ENCODE measurements at places on chromosomes 1 and 21. TPM values are rescaled to one million over a fixed set of nuclear protein-coding genes. Genes with fewer than 3 reads are reported as not detected.

The RBBP4 gene
- total RNA-seq: 121 TPM

The CDC73 gene
- 49.6 TPM for total RNA-seq

The EDARADD gene
- 0.32 TPM for total RNA-seq

- H3K36me3 ChIP-seq: no peaks in the 10 kb centered on the region
- no peak overlapping the region for H3K4me3 ChIP-seq
- H3K27me3 ChIP-seq: no peaks in the 10 kb centered on the region
- no peaks in the 10 kb centered on the region for H3K4me1 ChIP-seq
Observed at GRCh38 chr1:15065291-15065690, 88.3 kb upstream of the TMEM51 start.

DNA sequence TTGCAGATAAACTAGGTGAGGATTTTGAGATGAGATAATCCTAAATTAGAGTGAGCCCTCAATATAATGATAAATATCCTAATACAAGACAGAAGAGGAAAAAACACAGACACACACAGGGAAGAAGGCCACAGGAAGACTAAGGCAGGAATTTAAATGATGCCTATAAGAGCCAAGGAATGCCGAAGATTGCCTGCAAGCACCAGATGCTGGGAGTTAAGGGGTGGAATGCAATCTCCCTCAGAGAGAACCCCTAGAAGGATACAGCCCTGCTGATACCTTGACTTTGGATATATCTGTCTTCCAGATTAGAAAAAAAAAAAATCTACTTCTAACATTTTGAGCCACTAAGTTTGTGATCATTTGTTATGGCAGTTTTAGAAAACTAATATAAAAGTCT, 299.7 kb upstream of the PRMT6 start:
- no peaks in the 10 kb centered on the region for H3K27me3 ChIP-seq
- H3K27ac ChIP-seq: no peak overlapping the region
- no peaks in the 10 kb centered on the region for H3K4me1 ChIP-seq
- no peak overlapping the region for H3K4me3 ChIP-seq
- no peaks in the 10 kb centered on the region for H3K36me3 ChIP-seq

GRCh38 chr1:2282556-2283270, 54.6 kb downstream of the SKI start:
- no peak overlapping the region for H3K4me3 ChIP-seq
- H3K27ac ChIP-seq: peak overlapping the region; percentile 52
- no peaks in the 10 kb centered on the region for H3K36me3 ChIP-seq
- peaks cover 8% of the 10 kb centered on the region for H3K4me1 ChIP-seq

The SLC6A17 gene
- under 0.01 TPM for total RNA-seq

GRCh38 chr1:30195424-30196134, 527.8 kb downstream of the MATN1 start:
- no peaks in the 10 kb centered on the region for H3K36me3 ChIP-seq
- H3K4me1 ChIP-seq: no peaks in the 10 kb centered on the region
- H3K4me3 ChIP-seq: no peak overlapping the region
- no peak for DNase-seq
- no peaks in the 10 kb centered on the region for H3K27me3 ChIP-seq
- H3K27ac ChIP-seq: no peak overlapping the region

GRCh38 chr1:211628417-211628816, 47.0 kb downstream of the NEK2 start:
- H3K4me3 ChIP-seq: no peak overlapping the region
- H3K27ac ChIP-seq: no peak overlapping the region
- no peaks in the 10 kb centered on the region for H3K36me3 ChIP-seq
- DNase-seq: no peak
- H3K4me1 ChIP-seq: no peaks in the 10 kb centered on the region

GRCh38 chr1:167122568-167122967, 28.7 kb downstream of the STYXL2 start:
- H3K27ac ChIP-seq: no peak overlapping the region
- H3K27me3 ChIP-seq: no peaks in the 10 kb centered on the region
- H3K4me1 ChIP-seq: no peaks in the 10 kb centered on the region
- H3K36me3 ChIP-seq: no peaks in the 10 kb centered on the region
- no peak for DNase-seq

The CCDC27 gene
- not detected for total RNA-seq

- no peaks in the 10 kb centered on the region for H3K36me3 ChIP-seq
- H3K27me3 ChIP-seq: no peaks in the 10 kb centered on the region
- no peaks in the 10 kb centered on the region for H3K4me1 ChIP-seq
- no peak overlapping the region for H3K4me3 ChIP-seq
Observed at GRCh38 chr1:225827076-225827475, 17.2 kb downstream of the EPHX1 start.

GRCh38 chr21:23858878-23859277, 1748.4 kb downstream of the MRPL39 start:
- no peak for DNase-seq
- H3K4me1 ChIP-seq: no peaks in the 10 kb centered on the region
- no peak overlapping the region for H3K4me3 ChIP-seq
- no peak overlapping the region for H3K27ac ChIP-seq
- no peaks in the 10 kb centered on the region for H3K36me3 ChIP-seq

DNA sequence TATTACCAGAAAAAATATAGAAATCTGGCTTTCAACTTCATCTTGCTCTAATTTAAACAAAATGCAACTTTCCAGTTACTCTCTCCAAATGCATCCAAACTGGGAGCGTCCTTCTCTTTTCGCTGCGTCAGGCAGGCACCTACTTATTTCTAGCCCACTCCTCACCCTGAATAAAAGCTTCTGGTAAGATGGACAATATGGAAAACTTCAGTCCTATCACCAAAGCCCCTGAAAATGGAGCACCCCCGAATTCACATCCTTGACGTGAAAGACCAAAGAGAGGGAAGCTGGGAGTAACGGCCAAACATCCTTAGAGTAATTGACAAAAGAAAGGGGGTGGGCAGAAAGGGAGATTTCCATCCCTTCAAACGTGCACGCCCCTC, 5.5 kb upstream of the PROX1 start:
- no peaks in the 10 kb centered on the region for H3K36me3 ChIP-seq
- no peak overlapping the region for H3K27ac ChIP-seq
- DNase-seq: no peak
- peaks cover 84% of the 10 kb centered on the region for H3K27me3 ChIP-seq
- peak overlapping the region; percentile 22 for H3K4me3 ChIP-seq

The MRPS21 gene
- total RNA-seq: 45.1 TPM

The ZNF593OS gene
- not detected for total RNA-seq
